ENCODE measurements at places on chromosomes 6 and 20.

- no peak for DNase-seq
These were observed 1161.1 kb upstream of the CITED2 start for GRCh38 chr6:140535511-140535910.

- DNase-seq: peak; percentile 59
These were observed 25.6 kb upstream of the SMOC2 start for GRCh38 chr6:168415098-168415992.

DNA sequence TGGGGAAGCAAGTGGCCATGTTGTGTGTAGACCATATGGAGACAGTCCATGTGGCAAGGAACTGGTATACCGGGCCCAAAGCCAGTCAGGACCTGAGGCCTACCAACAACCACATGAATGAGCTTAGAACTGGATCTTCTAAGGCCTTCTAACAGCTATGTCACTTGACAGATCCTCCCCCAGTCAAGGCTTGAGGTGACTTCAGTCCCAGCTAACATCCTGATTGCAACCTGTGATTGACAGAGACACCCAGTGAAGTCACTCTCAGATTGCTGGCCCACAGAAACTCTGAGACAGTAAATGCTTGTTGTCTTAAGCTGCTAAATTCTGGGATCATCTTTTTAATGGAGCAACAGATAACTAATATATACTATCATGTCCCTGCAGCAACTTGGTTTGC, 32.9 kb downstream of the AHI1 start:
- DNase-seq: no peak

DNA sequence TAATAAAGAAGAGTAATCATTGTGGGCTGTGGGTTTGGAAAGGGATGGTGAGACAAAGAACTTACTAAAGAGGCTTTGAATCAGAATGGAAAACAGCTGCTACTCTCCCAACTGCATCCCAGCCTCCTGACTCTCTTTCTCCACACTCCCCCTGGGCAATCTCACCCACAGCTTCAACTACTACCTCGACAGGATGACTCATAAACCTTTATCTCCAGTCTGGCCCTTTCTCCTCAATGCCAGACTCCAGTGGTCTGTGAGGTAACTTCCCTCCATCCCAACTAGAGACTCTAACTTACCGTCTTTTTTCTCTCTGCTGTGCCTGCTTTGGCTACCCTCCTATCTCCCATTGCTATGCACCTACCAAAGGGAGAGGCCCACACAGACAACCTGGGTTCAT, 135.3 kb upstream of the RREB1 start:
- DNase-seq: no peak

DNA sequence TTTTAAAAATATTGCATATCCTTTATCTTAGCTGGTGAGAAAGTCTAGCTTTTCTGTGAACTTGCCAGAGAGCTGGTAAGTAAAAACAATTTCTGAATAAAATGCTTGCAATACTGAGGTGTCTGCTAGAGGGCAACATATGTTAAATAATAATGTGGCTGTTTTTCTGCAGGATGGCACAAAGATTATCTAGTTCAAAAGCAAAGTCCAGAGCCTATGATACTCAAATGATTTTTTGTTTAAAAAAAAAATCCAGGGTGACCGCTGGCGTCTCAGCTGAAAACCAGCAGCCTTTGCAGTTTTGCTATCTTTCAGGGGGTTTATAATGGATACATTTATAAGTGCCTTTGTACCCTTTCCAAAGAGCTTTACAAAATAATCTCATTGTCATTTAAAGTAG, 194.9 kb downstream of the PHACTR1 start:
- DNase-seq: no peak

GRCh38 chr6:20021795-20022194, 184.6 kb downstream of the ID4 start:
- no peak for DNase-seq
